NCI-H510A (cell line): ENCODE measurements at places on chromosomes 11 and 22.

- no peak for DNase-seq
Observed at GRCh38 chr22:44357966-44358465, 45.3 kb upstream of the SHISAL1 start.

GRCh38 chr11:95148938-95149337, 59.3 kb downstream of the ENDOD1 start:
- DNase-seq: no peak

DNA sequence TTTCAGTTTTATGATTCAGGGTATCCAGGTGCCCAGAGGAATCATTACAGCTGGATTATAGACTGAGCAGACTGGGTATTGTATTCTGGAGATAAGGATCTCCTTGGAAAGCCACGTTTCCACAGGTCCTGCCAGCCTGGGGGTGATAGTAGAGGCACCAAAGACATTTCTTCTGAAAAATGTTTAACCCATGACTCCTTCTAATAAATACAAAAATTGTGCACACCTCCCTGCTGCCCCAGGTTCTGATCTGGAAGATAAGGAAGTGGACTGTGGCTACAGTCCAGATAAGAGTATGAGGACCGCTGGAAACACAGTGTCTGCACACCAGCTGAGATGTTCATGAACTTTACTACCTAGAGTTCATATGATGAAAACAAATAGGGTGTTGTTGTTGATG, 192.5 kb downstream of the DBX1 start:
- DNase-seq: no peak

- no peak for DNase-seq
Observed at GRCh38 chr11:1889224-1889930, 2.3 kb downstream of the PRR33 start.

GRCh38 chr11:28542561-28542960, 434.4 kb downstream of the METTL15 start:
- DNase-seq: no peak

- no peak for DNase-seq
Observed at GRCh38 chr22:50569896-50570535, 7.3 kb upstream of the SYCE3 start.

- no peak for DNase-seq
Observed at GRCh38 chr11:98800696-98801095, 220.1 kb upstream of the CNTN5 start.

DNA sequence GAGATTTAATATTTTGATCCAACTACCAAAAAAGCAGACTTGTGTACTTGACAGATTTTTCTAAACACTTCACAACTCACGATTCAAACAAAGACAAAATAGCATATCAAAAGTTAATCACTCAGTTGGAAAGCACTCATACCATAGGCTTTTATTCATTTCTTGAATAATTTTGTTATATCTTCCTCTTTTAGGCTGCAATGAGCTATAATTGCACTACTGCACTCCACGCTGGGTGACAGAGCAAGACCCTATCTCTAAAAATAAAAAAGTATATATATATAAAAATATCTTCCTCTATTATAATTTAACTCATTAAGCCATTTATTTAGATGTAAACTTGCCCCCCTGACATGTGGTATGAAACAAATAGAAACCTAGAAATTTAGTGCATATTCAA, 19.9 kb downstream of the SC5D start:
- no peak for DNase-seq

GRCh38 chr11:128057786-128058395, 529.5 kb downstream of the ETS1 start:
- DNase-seq: no peak

GRCh38 chr11:117876341-117877119, at the start of gene FXYD6:
TSS of gene FXYD6 (minus strand) at chr11:117876658. CDS start at chr11:117842776, 33,882 bp downstream.
- DNase-seq: peak; percentile 79

GRCh38 chr11:13277768-13278608, at the start of gene BMAL1:
TSS of gene BMAL1 (plus strand) at chr11:13277790. CDS start at chr11:13354309, 76,519 bp downstream.
- DNase-seq: no peak

DNA sequence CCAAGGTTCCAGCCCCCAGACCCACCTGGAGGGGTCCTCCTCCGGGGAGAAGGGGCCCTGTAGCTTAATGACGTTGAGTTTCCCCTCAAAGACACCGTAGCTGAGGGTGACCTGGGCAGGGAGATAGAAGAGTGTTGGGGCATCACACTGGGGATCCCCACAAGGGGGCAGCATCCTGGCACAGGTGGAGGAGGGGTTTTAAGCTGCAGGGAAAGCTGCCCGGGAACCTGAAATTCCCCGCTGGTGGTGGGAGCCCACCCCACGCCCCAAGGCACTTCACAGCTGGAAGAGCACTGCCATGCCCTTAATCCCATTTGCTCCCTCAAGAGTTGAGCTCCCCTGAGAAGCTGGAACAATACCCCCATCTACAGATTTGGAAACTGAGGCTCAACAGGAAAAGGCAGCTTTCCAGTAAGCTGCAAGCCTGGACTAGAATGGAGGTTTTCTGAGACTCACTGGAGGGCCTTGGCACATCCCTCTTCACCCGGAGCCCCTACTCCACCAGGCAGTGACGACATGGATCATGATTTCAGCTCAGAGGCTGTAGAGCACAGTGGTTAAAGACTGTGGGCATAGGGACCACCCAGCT, 13.7 kb downstream of the MFNG start:
- no peak for DNase-seq

- DNase-seq: no peak
Observed at GRCh38 chr22:26574001-26574723, 15.8 kb downstream of the TPST2 start.

DNA sequence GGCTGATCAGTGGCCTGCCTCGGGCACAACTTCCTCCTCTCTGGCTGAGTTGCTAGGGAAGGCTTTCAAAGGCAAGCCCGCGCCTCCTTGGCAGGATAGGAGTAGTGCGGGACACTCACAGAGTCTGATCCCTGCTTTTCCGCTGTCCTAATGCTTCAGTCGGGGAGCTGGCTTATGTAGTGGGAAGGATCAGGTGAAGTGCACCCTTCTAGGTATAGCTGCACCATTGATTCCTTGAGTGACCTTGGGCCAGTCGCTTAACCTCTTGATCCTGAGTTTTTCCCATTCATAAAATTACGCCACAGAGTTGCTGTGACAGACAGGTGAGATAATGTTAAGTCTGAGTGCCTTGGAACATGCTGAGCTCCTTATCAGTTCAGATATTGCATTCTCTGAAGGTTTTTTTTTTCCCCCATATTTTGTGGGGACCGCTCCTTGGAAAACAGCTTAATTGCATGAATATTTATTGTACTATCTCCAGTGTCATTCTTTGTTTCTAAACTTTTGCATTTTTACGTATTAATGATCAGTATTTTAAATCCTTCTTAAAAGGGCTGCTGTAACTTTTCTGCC, 961 bp downstream of the IPO7 start:
- peak; percentile 4 for DNase-seq

DNA sequence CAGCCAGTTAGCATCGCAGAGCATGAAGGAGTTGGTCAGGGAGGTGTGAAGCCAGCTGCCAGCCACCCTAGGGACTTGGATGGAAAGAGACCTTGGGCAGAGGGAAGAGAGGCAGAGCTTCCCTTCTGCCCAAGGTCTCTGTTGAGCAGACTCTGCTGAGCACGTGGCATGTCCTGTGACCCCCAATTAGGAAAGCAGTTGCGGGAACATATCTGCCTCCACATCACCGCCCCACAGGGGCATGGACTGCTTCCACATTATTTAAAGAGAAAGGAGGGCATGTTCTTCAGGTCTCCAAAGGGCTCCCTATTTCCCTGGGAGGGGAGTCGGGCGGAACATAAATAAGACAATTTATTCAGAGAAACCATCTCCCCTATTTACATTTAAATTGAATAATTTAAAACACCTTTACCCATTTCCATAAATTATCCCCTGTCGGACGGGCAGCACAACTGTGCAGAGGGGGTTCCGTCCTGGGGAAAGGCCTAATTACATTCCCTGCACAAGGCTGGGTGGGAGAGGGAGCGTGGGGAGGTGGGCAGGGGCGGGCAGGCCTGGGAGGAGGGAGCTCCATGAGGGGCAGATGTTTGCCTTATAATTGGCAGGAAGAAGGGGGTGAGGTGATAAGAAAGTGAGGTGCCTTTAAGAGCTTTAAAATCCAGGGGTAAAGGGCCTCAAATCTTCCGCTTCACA, 88.8 kb upstream of the THY1 start:
- no peak for DNase-seq

DNA sequence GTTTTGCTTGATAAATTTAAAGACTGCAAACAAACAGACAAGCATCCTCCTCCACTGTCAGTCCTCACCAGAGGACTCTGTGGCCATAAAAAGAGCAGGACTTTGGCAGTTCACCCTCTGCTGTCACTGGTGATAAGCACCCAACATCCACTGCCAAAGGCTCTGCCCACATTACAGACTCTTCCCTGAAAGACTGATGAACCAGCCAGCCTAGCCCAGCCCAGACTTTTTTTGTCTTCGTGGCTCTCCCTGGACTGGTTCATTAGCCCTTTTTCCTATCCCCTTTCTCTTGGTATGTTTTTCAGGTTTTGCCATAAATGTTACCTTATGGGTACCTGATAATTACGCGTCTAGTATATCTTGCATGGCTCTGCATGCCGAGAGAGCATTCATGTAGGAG, 15.1 kb downstream of the ST14 start:
- DNase-seq: no peak

- DNase-seq: no peak
Observed at GRCh38 chr11:95829580-95830259, 39.4 kb downstream of the CEP57 start.
